ENCODE measurements at places on chromosomes 11 and 22. TPM values are rescaled to one million over a fixed set of nuclear protein-coding genes. Genes with fewer than 3 reads are reported as not detected.
A peak's percentile ranks its signal among the peaks of the same experiment; 100 is the strongest.

Gene TMEM151A
- total RNA-seq, result not detected

- no peak overlapping the region for H3K4me3 ChIP-seq
- H3K36me3 ChIP-seq, result peaks cover 11% of the 10 kb centered on the region
- no peak overlapping the region for H3K27ac ChIP-seq
Observed at GRCh38 chr22:24091551-24092420, 80.7 kb downstream of the CABIN1 start.

- no peak overlapping the region for H3K27ac ChIP-seq
- no peak overlapping the region for H3K4me3 ChIP-seq
- DNase-seq, result peak; percentile 76
- peaks cover 10% of the 10 kb centered on the region for H3K4me1 ChIP-seq
Observed at GRCh38 chr11:105168457-105168856, 28.9 kb upstream of the CARD18 start.

DNA sequence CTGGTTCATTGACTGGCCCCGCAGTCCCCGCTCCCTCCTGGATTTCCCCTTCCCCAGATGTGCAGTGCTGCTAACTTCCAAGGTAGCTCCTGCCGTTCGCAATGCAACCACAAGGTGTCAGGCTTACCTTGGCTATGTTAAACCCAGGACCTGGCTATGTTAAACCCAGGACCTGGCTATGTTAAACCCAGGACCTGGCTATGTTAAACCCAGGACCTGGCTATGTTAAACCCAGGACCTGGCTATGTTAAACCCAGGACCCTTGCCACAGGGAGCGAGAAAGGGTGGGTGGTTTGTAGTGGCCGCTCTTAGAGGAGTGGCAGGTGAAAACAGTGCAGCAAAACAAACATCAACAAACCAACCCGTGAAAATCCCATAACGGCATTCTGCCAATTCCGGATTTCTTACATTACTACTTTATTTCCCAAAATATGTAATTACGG, 2.9 kb upstream of the ADAMTS8 start:
- no peaks in the 10 kb centered on the region for H3K36me3 ChIP-seq
- peak; percentile 95 for DNase-seq
- H3K4me3 ChIP-seq, result peak overlapping the region; percentile 43
- peaks cover 40% of the 10 kb centered on the region for H3K27me3 ChIP-seq

- H3K4me3 ChIP-seq, result no peak overlapping the region
- H3K36me3 ChIP-seq, result no peaks in the 10 kb centered on the region
- DNase-seq, result peak; percentile 32
- no peaks in the 10 kb centered on the region for H3K4me1 ChIP-seq
- no peak overlapping the region for H3K27ac ChIP-seq
Observed at GRCh38 chr11:130945896-130946295, 29.6 kb upstream of the SNX19 start.

Gene BAIAP2L2
- not detected for total RNA-seq

Gene GATD1
- total RNA-seq, result 39.7 TPM

- H3K4me3 ChIP-seq, result peak overlapping the region; percentile 25
- DNase-seq, result peak; percentile 99
- H3K4me1 ChIP-seq, result peaks cover 49% of the 10 kb centered on the region
- H3K27ac ChIP-seq, result peak overlapping the region; percentile 66
- H3K36me3 ChIP-seq, result peaks cover 18% of the 10 kb centered on the region
Observed at GRCh38 chr11:66720223-66720898, 8.7 kb downstream of the SPTBN2 start.

Gene DGCR2
- total RNA-seq, result 36.1 TPM

GRCh38 chr11:808427-809286, 1.1 kb upstream of the RPLP2 start:
- peaks cover 31% of the 10 kb centered on the region for H3K36me3 ChIP-seq
- H3K27ac ChIP-seq, result peak overlapping the region; percentile 93
- H3K4me3 ChIP-seq, result peak overlapping the region; percentile 93
- no peak for DNase-seq

Gene MS4A3
- not detected for total RNA-seq

Gene CLDN5
- not detected for total RNA-seq

- no peak overlapping the region for H3K27ac ChIP-seq
- H3K27me3 ChIP-seq, result no peaks in the 10 kb centered on the region
- H3K4me3 ChIP-seq, result no peak overlapping the region
- DNase-seq, result peak; percentile 75
- H3K4me1 ChIP-seq, result peaks cover 19% of the 10 kb centered on the region
Observed at GRCh38 chr11:67389477-67389876, 2.3 kb upstream of the RAD9A start.
